Mammary epithelial cell (primary cell): ENCODE measurements at places on chromosomes 3 and 15. TPM values are rescaled to one million over a fixed set of nuclear protein-coding genes. Genes with fewer than 3 reads are reported as not detected.

DNA sequence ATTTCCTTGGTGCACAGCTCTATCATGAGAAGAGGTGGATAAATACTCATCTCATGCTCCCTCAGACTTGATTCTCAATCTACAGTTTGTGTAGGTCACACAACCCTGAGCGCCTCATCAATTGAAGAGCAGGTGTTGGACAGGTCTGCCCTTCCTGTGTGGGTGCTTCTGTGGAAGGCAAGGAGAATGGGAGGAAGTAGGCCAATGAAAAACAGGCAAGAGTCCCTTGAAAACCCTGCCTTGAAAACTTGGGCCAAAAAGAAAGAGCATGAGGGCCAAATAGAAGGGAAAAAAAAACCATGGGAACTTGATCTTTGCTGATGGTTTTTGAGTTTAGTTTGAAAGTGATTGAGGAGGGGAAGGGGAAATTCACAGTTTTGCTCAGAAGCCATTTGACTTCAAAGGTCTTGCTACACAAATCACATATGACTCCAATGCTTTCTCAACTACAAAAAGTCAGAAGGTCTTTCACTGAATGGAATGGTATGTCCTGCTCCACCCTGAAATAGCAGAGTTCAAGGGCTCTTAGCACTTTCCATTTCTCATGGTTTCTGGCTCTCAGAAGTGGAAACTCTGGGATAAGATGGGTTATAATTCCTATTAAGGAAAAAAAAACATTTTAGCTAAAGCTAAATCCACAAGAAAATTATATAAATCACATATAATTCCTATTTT, 37.2 kb upstream of the TM4SF1 start:
- no peak for DNase-seq

- peak; percentile 21 for DNase-seq
Measured at GRCh38 chr3:30943206-30943605, 48.7 kb upstream of the GADL1 start.

- peak; percentile 67 for DNase-seq
Measured at GRCh38 chr3:82157952-82158351, 396.5 kb upstream of the GBE1 start.

DNA sequence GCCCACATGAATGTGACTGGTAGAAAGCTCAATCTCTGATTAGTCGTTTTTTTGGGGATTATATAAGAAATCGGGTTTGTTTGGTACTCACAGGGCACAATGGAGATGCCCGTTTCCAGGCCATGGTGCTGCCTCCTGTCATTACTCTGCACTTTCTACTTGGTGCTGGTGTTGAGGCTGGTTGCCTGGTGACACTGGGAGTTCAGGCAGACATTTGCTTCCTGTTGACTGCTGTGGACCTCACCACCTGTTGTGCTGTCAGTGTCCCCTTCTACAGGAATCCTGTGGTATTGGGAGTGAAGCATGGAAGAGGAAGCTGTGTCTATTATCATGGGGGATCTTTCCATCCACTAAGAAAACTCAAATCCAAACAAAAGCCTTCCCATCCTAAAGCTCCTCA, 227.2 kb upstream of the TBL1XR1 start:
- DNase-seq: no peak

- no peak for DNase-seq
Measured at GRCh38 chr3:127174715-127175140, 18.2 kb upstream of the PRR23E start.

DNA sequence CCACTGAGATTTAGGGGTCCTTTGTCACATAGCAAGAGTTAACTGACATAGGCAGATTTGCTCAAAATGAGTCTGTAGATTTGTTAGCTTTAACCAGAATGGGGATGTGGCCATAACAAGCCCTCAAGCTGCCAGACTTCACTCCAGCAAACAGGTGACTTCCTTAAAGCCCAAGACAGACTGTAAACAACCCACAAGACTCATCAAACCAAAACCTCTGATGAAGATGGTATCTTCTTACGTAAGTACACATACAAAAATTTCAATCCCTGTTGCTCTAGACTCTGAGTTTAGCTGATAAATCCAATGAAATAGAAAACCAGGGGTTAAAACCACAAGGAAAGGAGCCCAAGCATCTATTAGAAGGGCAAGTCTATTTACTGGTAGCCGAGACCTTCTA, 18.2 kb upstream of the ZBTB20 start:
- DNase-seq: no peak

- no peak for DNase-seq
Measured at GRCh38 chr3:45799586-45799985, 3.2 kb upstream of the SLC6A20 start.

- DNase-seq: no peak
Measured at GRCh38 chr15:48795901-48796300, 15.0 kb downstream of the CEP152 start.

DNA sequence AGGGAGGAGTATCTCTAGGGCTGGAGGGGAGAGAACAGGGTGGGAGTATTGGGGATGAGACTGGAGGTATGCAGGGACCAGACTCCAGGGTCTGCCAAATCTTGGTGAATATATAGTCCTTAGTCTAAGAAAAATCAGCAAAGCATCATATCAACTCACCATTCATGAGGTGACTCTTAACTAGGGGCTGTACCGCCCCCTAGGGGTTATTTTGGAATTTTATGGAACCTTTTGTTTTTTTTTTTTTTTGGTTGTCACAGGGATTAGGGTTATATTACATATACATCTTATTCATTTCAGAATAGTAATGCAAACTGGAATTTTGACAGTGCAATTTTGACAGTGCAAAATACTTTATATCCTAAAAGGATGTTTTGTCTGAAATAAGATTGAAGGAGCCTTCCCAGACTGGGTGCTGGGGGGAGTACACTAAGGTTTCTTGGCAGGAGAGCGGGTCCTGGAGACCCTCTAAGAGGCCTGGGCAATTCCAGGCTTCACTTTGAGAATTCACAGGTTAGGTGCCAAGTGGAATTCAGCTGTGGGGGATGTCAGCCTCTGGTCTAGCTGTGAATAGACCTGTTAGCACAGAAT, 7.5 kb downstream of the CMTM7 start:
- peak; percentile 38 for DNase-seq

The NPAP1 gene
- polyA plus RNA-seq: not detected

The ALDH1A2 gene
- polyA plus RNA-seq: 0.15 TPM

The STAC gene
- polyA plus RNA-seq: 17.6 TPM
